ENCODE measurements at places on chromosomes 13 and 19.

DNA sequence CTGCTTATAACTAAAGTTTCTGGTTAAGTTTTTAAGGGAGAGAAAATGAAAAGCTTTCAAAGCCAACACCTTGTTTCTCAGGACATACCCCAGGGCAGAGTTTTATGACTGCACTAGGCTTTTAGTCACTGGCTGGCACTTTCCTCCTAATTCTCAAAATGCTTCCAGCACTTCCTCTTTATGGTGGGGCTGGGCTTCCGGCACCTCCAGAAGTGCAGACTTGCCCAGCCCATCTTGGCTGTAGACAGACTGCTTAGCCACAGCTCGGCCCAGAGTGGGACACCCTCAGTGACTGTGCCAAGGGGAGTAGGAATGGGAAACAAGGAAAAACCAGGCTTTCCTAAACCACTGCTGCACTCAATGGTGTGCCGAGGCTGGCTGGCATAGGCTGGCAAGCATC lies 23.2 kb upstream of the GTF3A start:
- no peak for DNase-seq

DNA sequence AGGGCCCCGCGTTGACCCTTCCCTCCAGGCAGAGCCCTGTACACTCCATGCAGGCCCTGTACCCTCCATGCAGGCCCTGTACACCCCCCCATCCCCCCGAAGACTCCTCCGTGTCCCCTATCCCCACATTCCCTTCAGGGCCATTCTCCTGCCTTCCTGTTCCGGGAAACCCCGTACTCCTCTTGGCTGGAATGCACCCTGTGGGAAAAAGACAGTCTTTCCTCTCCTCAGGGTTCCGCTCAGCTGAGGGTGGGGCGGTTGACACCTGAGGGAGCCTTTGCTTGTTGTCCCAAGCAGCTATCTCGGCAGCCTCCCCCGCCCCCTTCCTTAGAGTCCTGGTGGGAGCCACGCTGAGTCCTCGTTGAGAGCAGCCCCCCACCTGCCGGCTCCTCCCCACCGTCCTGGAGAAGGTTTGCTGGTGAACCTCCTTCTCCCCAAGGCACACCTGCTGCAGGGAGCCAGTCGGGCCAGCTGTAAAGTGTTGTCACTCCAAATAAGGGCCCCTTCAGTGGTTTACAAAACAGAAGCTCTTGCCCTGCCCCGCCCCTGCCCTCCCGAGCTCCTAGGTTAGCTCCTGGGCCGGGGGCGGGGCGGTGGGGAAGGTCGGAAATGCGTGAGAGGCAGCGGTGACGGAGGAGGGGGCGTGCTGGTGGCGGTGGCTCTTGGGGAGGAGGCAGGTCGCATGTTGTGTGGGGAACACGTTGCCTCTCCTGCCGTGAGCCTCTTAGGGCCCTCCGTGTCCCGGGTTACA lies 1.5 kb downstream of the GNA11 start:
- no peak for DNase-seq

- DNase-seq, result no peak
Measured at GRCh38 chr19:36201684-36202083, 12.8 kb downstream of the ZNF565 start.

DNA sequence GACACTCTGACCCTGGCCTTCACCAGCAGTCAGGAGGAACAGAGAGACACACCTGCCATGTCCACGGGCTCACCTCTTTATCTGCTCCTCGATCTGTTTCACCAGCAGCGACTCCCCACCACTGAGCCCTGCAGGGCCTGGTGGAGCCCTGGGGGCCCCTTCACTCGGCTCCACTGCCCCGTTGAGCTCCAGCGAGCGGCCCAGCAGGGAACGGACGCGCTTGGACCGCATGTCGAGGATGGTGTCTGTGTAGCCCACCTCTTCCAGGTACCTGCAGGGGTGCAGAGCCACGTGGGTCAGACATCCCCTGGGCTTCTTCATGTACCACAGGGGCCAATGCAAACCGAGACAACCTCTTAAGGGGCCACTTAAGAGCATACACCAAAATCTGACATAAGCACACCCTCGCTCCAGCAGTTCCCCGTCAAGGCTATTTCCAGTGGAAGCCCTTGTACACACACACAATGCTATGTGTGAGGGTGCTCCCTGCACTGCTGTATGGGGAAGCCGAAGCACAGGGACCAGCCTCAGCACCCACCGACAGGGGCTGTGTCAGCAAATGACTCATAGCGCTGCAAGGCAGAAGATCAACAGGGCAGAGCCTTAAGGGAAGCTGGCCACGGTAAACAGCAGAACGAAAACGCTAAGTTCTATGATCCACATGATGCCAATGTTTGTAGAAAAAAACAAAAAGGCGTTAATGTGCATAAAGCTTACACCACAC lies 12.7 kb upstream of the FKRP start:
- no peak for DNase-seq

- DNase-seq, result no peak
Measured at GRCh38 chr13:59601993-59602392, 561.7 kb downstream of the DIAPH3 start.

DNA sequence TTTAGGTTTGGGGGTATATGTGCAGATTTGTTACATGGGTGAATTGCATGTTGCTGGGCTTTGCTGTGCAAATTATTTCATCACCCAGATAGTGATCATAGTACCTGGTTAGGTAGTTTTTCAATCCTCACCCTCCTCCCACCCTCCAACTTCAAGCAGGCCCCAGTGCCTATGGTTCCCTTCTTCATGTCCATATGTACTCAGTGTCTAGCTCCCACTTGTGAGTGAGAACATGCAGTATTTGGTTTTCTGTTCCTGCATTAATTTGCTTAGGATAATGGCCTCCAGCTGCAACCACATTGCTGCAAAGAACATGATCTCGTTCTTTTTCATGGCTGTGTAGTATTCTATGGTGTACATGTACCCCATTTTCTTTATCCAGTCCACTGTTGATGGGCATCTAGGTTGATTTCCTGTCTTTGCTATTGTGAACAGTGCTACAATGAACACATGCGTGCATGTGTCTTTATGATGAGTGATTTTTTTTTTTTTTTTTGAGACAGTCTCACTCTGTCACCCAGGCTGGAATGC lies 42.9 kb upstream of the POMP start:
- DNase-seq, result no peak
